CD4-positive, alpha-beta T cell treated with Interleukin-6 for 4 hours (primary cell): ENCODE measurements at places on chromosomes 4 and X.

GRCh38 chrX:138014577-138014976 is 448.6 kb downstream of the ZIC3 start:
- DNase-seq: no peak

DNA sequence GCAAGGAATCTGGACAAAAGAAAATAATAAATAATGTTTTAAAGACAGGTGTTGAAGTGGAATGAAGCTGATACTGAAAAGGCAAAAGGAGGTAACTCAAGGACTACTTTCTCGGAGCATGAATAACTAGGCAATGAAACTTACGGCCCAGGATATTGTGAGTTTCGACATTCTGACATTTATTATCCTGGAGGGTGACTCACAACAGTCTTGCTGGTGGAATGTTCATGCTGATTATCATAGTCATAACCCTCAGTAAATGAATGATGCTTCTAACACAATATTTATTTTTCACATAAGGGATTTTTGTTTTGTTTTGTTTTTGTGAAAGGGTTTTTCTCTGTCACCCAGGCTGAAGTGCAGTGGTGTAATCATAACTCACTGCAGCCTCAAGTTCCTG is 147.0 kb upstream of the HPGD start:
- DNase-seq: no peak

DNA sequence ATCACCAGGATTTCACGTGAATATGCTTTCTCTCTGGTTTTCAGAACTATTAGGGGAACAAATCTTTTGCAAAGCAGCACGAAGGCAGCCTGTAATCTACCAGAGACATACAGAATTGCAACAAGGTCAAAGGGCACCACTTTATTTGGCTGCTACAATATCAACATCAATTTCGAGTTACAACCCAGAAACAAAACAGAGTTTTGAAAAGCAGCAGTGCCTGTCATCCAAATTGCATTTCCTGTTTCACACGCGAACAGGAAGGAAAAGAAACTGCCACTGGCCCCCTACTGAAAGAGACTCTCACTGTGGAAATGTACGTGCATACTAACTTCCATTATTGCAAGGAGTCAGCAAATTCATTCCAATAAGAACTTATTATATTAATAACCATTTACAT is 17.1 kb upstream of the C1QTNF7 start:
- DNase-seq: peak; percentile 40

DNA sequence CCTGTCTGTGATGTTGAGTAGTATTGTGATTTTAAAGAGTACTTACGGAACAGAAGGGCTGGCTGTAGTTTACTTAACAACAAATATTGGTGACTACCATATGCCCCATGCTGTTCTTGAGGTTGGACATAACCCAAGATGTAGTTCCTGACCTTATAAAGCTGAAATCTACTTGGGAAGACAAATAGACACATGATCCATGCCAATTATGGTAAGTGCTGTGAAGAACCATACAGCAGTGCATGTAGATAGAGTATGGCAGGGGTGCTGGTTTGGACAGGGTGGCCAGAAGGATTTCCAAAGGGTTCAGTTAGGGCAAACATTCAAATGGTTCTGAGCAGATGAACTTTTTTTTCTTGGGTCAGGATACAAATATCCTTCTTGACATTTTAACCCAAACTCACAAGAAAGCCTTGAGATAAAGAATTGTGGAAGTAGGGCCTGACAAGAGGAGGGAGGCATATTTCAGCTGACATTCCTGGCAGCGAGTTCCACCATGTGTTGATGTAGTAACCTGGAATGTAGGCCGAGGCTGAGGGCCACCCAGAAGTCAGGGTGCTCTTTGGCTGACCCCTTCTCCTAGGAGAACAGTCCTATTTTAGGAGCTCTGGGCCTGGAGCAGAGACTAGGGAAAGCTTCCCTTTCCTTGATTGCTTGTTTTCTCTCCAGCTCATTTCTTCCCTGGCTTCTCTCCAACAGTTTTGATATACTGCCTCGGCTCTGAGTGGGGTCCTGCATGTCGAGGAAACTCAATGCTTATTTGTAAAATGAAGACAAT is 74.2 kb downstream of the FREM3 start:
- no peak for DNase-seq

DNA sequence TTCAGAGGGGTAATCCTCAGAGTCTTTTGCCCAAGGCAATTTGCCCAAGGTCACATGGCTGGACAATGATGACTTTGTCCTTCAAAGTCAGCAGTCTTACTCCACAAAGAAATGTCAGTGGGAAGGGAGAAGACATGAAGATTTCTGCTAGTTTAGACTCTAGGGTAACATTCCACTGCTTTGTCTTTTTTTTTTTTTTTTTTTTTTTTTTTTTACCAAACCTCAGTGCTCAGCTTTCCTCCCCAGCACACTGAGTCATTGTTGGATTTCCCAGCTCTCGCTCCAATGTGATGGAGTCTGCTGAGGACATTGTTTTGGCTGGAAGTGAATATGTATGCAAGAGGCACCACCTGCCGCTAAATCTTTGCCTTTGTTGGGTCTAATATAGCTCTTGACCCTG is 7.2 kb upstream of the C1QTNF7 start:
- no peak for DNase-seq

GRCh38 chr4:5361968-5362367 is 310.7 kb downstream of the STK32B start:
- DNase-seq: no peak

GRCh38 chr4:95835672-95836071 is 4.2 kb upstream of the PDHA2 start:
- no peak for DNase-seq

DNA sequence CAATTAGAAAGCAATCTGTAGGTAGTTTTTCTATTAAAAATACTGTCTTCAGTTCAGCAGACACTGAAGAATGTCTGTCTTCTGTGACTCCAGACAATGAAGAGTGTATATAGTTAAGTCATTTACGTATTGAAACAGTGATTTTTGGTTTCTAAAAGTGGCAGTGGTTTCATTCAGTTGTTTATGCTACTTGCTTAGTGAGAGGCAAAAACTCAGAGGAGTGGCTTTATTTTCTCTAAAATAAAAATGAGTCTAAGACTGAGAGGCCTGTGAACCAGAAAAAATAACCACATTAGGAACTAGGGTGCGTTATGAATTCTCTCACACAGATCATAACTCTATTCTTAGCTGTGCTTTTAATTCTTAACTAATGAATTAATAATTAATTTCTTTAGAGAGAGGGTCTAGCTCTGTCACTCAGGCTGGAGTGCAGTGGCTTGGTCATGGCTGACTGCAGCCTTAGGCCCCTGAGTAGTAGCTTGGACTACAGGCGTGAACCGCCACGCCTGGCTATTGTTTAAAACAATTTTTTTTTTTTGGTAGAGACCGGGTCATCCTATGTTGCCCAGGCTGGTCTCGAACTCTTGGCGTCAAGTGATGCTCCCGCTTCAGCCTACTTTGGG is 31.4 kb downstream of the FREM3 start:
- no peak for DNase-seq

GRCh38 chr4:32551943-32552342 is 1831.8 kb downstream of the PCDH7 start:
- DNase-seq: no peak

- DNase-seq: no peak
Measured at GRCh38 chr4:5635826-5636195, 72.5 kb downstream of the EVC2 start.

- DNase-seq: no peak
Measured at GRCh38 chrX:87728459-87728858, 210.9 kb downstream of the KLHL4 start.

DNA sequence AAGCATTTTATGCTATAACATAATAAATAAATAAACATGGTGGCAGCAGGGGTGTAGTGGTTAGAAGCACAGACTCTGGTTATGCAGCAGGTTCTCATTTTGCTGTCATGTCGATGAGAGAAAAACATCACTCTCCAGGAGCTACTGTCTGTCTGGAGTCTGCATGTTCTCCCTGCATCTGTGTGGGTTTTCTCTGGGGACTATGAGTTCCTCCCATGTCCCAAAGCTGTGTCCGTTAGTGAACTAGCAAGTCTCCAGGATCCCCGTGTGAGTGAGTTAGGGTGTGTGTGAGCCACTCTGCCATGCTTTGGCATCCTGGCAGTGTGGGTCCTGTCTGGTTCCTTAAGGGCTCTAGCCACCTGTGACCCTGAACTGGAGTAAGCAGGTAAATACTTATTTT is 585.6 kb upstream of the AGA start:
- DNase-seq: no peak

GRCh38 chr4:145497199-145498149 is 15.8 kb downstream of the SMAD1 start:
- no peak for DNase-seq

DNA sequence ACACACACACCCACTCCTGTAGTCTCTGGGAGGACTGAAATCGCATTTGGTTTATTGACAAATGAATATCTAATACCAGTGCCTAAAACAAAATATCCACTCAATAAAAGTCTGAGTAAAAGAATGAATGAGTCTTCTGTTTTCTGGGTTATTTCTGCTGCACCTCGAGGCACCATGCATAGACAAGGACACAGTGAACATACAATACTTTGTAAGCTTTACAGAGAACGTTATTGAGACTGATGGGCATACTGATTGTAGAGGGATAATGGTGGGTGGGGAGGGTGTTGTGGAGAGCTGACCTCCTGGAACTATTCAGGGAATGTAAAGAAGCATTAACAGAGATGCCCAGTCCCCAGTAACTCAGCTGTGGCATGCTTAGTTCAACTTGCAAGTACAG is 14.1 kb upstream of the KCNIP4 start:
- no peak for DNase-seq

GRCh38 chrX:10104958-10105658 is 51.7 kb upstream of the CLCN4 start:
- no peak for DNase-seq

DNA sequence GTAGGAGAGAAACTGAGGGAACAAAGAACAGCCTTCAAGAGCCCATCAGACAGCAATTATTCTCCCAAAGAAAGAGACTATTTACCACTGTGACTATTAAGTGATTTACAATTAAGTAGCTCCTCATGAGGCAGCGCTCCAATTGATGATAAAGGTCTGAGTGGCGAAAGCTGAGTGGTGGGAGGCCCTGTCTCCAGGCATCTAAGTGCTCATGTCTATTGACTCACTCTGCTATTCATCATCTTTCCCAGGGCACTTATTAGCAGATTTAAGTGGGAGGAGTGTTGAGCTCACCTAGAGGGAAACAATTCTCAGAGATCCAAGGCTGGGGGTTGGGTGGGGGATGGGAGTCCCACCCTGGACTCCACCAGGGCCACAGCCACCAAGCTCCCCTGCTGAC is 23.3 kb downstream of the AMER1 start:
- DNase-seq: no peak

DNA sequence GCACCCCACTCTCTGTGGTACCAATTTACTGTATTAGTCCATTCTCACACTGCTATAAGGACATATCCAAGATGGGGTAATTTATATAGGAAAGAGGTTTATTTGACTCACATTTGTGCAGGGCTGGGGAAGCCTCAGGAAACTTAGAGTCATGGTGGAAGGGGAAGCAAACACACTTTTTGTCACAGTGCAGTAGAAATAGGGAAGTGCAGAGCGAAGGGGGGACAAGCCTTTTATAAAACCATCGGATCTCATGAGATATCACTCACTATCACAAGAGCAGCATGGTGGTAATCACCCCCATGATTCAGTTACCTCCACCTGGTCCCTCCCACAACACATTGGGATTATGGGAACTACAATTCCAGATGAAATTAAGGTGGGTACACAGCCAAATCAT is 766.9 kb upstream of the PCDH10 start:
- no peak for DNase-seq

GRCh38 chr4:181536196-181536746 is 706.9 kb upstream of the TENM3 start:
- DNase-seq: no peak

DNA sequence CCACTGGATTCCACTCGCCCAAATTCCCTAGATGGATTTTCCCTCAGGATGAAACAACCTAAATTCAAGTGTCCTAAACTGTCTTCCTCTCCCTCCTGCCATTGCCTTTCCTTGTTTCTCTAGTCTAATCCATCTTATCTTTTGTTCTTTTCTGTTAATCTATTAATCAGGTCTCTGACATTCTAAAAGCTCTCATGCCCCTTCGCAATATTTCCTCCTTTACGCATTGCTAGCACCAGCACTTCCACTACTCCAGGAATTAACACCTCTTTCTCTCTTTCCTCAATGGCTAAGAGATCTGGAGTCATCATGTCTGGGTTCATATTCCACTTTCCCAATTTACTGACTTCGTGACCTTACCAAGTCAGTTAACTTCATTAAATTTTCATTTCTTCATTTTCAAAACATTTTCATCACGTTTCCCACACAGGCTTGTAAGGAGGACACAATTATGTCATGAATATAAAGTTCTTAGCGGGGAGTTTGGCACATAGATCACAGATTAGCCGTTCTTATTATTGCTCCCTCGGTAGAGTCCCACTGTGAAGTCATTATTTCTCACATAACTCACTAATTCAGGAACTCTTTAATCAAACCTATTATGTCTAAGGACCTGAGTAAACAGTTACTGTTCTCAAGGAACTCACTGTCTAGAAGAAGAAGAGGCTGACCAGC is 45.3 kb downstream of the FAT4 start:
- no peak for DNase-seq

GRCh38 chrX:154430479-154430878 is 2.0 kb downstream of the ATP6AP1 start:
- DNase-seq: no peak

GRCh38 chrX:2901367-2902036 is 27.6 kb downstream of the ARSD start:
- no peak for DNase-seq

GRCh38 chrX:20026278-20026677 is 35.4 kb upstream of the BCLAF3 start:
- DNase-seq: no peak

DNA sequence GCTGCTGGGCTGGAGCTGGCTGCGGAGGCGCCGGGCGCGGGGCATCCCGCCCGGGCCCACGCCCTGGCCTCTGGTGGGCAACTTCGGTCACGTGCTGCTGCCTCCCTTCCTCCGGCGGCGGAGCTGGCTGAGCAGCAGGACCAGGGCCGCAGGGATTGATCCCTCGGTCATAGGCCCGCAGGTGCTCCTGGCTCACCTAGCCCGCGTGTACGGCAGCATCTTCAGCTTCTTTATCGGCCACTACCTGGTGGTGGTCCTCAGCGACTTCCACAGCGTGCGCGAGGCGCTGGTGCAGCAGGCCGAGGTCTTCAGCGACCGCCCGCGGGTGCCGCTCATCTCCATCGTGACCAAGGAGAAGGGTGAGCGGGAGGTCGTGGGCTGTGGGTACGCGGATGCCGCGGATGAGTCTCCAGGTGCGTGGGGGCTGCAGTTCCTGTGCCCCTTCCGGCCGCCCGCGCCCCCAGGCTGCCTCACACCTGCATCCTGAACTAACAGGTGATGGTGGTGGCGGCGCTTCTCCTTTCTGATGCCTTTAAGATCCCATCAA is 499 bp downstream of the CYP2U1 start:
- DNase-seq: peak; percentile 48
